ENCODE measurements at places on chromosomes 12 and 14.

DNA sequence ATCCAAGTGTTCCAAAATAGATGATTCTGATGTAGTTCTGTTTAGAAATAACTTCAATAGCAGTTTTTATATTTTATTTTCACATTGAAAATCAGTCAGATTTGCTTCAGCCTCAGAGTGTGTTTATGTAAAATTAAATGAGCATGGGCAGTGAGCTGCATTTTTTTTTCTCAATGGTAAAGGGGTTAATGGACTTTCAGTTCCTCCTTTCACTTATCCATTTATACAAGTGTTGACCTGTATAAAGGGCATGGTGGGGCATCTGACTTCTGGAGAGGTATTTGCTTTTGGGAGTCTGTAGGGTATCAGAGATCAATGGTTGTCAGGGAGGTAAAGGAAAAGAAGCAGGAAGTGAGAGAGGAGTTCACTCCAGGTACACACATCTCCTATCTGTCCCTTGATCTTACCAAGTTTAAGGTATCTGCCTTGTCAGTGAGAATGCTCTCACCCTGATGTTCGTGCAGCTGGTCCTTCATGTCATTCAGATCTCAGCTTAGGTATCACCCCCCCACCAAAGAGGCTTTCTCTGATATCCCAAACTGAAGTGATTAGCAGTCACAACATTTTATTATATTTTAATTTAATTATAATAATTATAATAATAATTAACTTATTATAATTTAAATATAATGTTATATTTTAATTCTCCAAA, 181.6 kb upstream of the LMNTD1 start:
- DNase-seq = no peak

GRCh38 chr12:81465191-81465590, 294.0 kb downstream of the PPFIA2 start:
- DNase-seq = no peak

DNA sequence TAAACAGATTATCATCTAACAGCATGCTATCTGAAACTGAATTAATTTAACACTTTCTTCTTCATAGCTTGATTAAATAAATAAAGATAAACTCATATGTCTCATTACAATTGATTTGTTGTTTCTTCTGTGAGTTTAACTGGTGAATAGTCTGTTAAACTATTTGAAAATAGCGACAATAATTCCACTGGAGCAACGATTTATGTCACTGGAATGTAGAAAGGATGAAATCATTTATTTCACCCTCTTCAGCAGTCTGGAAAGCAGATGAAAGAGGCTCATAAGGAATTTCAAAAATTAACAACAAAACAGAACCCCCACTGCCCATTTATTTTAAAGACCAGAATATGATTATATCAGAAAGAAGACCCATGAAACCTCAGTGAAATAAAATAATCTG, 1165.1 kb upstream of the USP15 start:
- DNase-seq = no peak

DNA sequence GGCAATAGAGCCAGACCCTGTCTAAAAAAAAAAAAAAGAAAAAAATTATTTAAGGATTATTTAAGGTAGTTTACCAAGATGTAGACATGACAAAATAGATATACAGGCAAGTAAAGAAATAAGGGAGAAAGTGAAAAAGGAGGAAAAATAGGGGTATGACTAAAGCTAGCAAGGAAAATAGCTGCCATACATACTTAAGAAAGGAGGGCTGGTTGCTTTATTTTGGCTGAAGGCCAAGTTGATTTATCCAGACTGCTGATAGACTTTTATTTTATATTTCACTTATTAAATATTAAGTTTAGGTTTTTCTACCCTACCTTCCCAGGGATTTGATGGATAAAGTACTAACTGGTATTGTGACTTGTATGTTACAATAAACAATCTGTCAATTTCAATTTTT, 8.3 kb upstream of the AEBP2 start:
- no peak for DNase-seq

DNA sequence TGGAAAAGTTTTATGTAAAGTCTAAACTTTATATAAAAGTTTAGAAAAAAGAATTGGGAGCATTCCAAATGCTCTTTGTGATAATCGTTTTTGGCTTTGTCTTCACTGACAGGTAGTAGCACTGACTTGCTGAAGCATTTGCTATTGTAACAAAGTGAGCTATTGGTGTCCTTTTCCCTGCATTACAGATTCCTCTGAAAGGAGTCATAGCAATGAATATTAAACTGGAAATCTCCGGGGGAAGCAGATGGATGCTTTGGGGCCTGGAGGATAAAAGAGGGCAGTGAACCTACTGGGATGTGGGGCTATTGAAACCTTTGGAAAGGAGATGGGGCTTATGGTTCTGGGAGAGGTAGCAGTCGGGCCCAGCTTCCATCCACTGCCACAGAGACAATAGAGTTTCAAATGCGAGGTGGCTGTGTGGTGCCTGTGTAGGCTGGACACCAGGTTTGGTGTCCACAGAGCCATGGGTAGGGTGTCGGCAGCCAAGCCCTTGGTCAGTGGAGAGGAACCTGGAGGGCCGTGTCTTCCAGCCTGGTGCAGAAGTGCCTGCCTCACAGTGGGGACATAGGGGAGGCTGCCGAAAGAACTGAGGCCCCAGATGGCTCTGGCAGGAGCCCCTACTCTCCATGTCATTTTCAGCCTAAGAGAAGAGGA, 10.1 kb downstream of the GSG1 start:
- no peak for DNase-seq

DNA sequence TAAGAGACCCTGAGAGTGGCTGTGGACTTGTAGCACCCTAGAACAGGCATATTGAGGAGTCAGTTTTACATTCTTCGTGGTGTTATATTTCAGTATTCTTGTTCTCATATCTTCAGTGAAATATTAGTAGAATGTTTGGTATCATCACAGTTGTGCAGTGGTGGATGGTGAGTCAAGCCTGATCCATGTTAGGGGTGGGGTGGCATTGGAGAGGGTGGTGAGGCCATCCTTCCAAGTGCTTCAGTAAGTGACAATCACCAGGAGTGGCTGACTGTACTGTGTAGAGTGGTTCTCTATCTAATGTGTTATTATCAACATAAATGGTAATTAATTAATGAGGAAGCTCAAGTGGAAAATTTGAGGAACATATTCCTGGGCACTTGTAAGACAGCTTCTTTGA, 197.7 kb upstream of the SLC16A7 start:
- no peak for DNase-seq

- no peak for DNase-seq
Measured at GRCh38 chr12:70367258-70368141, 1.4 kb downstream of the KCNMB4 start.

Data from NCI-H1930 (cell line).